Tibial nerve (tissue), 4 donors: ENCODE measurements at places on chromosomes 11 and 22.

DNA sequence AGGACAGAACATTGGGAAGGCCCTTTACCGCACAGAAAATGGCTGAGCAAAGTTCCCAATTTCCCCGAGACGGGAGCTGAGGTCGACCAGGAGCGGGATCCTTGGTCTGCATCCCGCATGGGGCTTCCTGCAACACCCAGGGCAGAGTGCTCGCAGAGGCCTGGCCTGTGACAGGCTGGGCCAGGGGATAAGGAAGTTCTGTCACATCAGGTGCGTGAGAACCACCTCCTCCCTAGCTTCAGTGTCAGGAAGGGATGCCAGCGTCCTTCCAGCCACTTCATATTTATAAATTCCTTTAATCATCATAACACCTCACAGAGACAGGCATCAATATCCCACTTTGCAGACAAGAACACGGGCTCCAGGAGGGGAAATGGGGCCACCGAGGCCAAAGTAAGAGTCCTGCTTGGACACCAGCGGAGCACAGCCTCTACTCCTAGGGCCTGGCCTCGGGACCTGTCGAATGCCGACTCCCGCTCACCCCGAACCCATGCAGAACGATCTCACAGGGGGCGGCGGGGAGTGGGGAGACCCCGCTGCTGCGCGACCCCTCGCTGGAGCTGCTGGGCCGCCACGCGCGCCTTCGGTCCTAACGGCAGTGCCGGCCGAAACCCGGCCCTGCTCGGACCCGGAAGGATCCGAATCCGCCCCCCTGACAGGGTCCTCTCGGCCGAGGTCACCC lies 532 bp downstream of the BET1L start:
- no peak for DNase-seq

GRCh38 chr11:32526760-32527159 lies 56.9 kb upstream of the EIF3M start:
- no peak for DNase-seq

DNA sequence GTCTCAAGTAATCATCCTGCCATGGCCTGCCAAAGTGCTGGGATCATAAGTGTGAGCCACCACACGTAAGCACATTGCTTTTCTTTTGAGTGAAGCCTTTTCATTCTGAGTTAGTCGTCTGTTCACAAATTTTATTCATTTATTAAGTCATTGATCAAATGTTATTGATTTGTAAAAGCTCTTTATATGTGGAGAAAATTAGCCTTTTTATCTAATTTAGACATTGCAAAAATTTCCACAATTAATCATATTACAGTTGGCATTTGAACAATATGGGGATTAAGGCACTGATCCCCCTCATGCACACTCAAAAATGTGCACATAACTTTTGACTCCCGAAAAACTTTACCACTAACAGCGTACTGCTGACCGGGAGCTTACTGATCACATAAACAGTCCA lies 7.5 kb upstream of the EMID1 start:
- no peak for DNase-seq

DNA sequence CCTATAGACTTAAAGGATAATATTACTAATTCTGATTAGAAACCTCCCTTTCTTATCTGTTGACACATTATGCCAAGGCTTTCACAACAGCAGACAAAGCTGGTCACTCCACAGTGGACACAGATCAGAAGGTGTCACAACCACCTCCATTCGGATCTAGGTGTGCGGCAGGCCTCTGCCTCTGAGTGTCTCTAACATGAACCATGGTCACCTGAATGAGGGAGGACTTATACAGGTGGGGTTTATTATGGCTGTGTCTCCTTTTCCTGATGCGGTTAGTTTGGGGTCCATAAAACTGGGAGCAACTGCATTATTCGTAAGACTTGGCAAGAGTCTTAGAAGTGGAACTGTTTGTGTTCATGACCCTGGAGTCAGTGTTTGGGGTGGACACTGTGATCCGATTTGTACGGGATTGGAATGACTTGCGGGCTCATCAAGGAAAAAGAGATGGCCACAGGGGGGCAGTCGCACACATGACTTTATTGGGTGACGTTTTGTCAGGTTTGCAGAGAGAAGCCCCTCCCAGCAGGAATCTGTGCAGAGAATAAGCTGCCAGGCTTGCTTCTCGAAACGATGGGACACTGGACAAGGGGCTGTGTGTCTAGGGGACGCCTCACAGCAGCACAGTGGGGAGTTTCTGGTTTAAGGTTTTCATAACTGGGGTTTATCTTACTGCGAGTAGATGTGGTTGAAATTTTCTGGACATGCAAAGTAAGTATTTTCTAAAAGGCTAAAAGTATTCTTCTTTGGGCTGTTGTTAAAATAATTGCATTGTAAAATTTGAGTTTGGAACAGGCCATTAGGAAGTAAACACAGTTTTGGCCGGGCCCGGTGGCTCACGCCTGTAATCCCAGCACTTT lies 90.6 kb downstream of the GAB4 start:
- peak; percentile 53 for DNase-seq

DNA sequence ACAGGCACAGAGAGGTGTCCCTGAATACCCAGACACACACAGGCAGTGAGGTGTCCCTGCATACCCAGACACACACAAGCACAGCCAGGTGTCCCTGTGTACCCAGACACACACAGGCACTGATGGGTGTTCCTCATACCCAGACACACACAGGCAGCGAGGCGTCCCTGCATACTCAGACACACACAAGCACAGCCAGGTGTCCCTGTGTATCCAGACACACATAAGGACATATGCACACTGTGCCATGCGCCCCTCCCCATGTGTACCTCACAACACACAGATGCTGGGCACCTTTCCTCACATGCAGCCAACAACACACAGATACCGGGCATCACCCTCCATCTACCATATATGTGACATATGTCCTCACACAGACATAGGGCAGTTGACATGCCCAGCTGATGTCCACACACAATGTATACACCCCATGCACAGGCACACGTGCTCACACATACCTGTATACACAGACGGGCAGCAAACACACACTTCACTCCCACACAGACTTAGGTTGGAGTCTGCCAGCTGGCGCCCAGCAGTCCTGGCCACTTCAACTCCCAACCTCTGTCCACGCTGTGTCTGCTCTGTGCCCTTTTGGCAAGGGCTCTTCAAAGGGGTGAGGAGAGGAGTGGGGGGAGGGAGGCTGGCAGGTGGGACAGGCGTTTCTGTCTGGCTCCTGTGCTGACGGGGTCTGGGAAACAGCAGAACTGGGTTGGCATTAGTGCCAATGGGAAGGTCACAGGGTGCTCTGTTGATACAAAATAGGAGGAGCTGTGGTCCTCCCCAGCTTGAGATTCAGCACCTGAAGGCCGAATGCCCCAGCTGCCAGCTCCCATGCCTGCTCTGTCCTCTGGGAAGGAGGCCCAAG lies 69.4 kb upstream of the ALX4 start:
- DNase-seq = no peak

DNA sequence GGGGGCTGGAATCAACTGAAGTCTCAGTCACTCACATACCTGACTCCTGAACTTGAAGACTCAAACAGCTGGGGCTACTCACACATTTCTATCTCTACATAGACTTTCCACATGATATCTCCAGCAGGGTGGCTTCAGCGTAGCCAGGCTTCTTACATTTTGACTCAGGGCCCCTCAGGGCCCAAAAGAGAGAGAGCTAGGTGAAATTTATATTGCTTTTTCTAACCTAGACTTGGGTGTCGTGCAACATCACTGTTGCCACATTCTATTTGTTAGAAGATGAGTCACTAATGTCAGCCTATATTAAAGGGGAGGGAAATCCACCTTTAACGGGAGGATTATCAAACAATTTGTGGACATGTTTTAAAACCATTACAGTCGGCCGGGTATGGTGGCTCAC lies 71.9 kb upstream of the RRM1 start:
- DNase-seq = no peak

- DNase-seq = no peak
Measured at GRCh38 chr22:21837248-21837979, 30.0 kb downstream of the MAPK1 start.

DNA sequence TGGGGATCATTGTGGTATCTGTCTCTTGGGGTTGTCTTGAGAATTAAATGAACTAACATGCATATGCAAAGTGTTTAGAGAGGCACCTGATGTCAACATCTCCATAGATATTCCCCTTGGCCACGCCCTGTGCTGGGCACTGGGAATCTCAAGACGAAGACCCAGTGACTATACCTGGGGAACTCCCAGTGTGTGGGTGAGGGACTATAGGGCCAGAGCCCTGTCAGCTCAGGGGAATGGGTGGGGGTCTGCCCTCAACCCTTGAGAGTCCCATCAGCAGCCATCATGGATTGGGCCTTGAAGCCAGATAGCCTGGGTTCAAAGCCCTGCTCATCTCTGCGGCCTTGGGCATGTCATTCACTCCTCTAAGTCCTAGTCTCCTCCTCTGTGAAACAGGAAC lies 21.6 kb upstream of the LMO1 start:
- DNase-seq = no peak

DNA sequence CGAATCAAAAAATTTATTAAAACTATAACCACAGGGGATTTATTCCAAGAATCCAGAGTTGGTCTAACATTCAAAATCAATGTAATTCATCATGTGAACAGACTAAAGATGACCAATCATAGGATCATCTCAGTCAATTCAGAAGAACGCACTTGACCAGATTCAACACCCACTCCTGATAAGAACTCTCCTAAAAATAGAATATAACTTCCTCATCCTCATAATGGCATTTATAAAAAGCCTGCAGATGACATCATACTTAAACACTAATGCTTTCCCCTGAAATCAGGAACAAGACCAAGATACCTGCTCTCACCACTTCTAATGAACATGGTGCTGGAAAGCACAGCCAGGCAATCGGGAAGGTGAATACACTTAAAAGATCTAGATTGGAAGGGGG lies 10.5 kb upstream of the MUC2 start:
- no peak for DNase-seq

- no peak for DNase-seq
Measured at GRCh38 chr22:44341431-44342346, 28.9 kb upstream of the SHISAL1 start.

- DNase-seq = no peak
Measured at GRCh38 chr11:33064866-33065265, 25.5 kb downstream of the TCP11L1 start.

DNA sequence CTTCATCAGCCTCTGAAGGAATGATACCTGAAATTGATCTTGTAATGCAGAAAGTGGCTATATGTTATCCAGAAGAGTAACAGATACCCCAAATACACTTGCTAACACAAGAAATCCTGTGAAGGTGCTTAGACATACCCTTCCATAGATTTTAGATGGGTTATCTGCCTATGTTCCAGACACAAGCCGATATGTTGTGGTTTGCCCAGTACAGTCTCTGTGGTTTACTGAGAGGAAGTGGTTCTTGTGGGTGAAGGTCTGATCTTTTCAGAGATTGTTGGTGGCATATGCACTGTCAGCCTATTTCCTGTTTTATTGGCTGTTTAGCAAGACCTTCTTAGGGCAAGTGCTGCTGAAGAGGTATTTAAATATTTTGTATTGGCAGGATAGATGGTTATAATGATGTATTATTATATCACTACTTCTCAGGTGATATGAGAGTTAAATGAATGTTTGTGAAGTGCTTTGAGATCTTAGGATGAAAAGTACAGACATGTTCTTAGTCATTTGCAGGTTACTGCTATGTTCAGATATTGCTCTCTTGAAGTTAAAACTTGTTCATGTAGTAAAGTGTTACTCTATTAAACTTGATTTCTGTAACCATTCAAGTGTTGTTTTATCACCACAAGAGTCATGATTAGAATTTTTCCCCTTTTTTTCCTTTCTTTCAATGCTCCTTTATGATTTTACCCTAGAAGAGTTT lies 8.2 kb downstream of the ARHGEF12 start:
- DNase-seq = no peak
